ENCODE measurements at places on chromosomes 3 and 15.

DNA sequence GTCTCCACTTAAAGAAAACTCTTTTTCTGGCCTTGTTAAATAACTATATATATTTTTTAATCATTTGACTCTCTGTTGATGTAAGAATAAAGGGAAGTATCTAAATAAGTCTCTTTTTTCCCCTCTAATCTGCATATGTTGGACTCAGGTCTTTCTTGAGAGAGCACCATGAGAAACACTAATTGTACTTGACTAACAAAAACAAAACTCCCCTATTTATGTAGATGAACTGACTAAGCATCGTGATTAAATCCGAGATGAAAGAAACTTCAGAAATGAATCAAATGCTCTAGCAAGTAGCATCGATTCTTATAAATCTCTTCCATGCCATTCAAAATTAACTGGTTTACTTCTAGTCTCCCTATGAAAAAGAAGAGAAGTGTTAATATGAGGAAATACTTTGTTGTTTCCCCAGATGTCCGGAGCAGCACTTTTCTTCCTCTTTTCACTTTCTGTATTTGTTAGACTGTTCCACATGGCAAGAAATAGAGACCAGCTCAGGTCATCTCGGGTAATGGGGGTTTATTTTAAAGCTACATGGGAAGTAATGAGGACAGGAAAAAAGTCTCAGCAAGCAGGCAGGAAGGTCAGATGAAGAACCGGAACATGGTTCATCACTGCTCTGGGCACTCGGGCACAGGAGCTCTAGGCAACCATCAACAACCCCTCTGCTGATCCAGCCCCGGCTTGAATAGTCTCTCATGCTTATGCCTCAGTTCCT is 288.3 kb downstream of the CNTN6 start:
- no peak for DNase-seq

- DNase-seq = no peak
These were observed 128.3 kb upstream of the SEMA6D start for GRCh38 chr15:47588958-47589357.

GRCh38 chr3:10419637-10420232 is 85.7 kb downstream of the ATP2B2 start:
- no peak for DNase-seq

GRCh38 chr3:109363634-109364033 is 26.3 kb upstream of the DPPA4 start:
- DNase-seq = no peak

- DNase-seq = peak; percentile 32
These were observed 473.3 kb downstream of the OTOL1 start for GRCh38 chr3:161969867-161970266.

DNA sequence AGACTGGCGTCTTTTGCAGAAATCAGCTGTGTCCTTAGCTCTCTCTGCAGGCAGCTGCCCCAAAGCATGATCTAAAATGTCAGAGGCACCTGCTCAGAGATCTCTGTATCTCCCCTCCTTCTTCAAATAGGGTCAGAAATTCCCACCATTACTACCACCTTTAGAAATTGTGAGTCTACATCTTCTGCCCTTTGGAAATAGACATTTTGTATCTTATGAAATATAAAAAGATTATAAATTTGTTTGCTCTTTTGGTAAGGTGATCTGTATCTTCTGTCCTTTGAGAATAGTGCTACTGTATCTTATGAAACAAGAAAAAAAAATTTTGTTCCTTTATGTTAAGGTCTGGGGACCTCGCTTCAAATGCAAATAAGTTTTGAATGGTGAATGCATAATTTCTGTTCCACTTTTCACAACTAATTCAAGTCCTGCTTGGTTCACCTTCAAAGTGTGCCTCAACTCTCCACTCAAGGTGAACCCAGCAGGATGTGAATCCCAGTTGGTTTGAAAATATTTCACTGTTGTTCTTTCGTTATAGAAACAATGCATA is 28.3 kb upstream of the GPD1L start:
- DNase-seq = no peak

DNA sequence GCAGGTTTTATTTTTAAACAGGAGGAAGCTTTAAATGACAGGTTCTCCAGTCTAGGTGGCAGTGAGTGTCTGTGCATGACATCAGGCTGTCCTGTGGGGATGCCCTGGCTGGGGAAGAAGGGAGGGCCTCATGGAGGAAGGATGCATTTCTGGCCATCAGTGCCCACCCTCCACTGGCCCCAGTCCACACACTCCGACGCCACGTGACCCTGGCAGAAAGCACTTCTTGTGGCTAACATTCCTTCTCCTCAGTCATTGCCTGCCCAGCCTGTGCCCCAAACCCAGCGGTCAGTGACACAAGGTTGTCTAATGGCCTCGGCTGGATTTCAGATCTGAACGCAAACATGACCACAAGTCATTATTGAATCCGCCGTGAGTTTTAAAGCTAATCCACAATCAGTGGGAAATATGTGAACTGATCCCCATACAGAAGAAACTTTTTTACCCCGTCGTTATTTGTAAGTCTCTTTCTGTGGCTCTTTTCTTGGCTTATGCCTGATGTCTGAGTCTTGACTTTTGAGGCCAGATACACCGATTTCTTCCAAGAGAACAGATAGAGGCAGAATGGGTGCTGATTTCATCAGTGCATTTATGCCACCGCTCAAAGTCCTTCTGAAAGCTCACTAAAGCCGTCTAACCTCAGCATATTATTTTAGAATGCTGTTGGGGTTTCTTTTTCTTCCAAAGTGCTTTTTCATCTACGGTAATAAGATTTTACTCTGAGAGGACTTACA is 17.3 kb upstream of the LRRK1 start:
- DNase-seq = peak; percentile 56

- DNase-seq = no peak
These were observed 74.8 kb upstream of the POLG start for GRCh38 chr15:89409184-89410038.

DNA sequence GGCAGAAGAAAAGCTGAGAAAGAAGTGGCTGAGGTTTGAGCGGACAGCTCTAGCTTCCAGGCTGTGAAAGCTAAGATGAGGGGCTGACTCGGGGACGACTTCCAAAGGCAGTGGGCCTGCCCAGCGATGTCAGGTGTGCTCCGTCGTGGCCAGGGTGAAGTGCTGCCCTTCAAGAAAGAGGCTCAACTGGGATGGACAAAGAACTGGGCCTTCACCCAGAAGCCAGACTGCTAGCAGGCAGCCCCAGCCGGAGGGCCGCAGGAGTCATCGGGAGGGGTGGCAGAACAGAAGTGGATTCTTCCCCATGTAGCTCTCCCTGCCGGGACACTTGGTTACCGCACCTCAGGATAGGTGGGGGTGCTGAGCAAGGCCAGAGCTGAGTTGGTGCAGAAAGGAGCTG is 13.1 kb upstream of the SEC13 start:
- no peak for DNase-seq

GRCh38 chr15:63057468-63058345 is 15.2 kb downstream of the TPM1 start:
- DNase-seq = peak; percentile 49

- peak; percentile 33 for DNase-seq
These were observed 246.5 kb downstream of the ROBO1 start for GRCh38 chr3:79521221-79521848.

DNA sequence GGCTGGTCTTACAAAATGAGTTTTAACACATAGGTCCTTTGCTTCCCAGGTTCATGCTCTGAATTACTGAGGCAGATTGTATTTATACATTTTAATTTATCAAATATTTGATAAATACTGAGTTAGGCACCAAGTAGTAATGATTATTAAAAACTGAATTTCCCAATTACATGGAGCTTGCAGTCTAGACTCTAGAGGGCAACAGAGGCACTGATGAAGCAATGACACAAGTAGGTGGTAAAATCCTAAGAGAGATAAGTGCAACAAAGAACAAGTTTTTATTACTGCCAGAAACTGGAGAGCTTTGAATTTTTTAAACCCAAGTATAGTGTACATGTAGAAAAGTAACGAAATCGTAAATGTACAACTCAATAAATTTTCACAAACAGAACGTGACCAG is 406.2 kb upstream of the RARB start:
- DNase-seq = peak; percentile 66

DNA sequence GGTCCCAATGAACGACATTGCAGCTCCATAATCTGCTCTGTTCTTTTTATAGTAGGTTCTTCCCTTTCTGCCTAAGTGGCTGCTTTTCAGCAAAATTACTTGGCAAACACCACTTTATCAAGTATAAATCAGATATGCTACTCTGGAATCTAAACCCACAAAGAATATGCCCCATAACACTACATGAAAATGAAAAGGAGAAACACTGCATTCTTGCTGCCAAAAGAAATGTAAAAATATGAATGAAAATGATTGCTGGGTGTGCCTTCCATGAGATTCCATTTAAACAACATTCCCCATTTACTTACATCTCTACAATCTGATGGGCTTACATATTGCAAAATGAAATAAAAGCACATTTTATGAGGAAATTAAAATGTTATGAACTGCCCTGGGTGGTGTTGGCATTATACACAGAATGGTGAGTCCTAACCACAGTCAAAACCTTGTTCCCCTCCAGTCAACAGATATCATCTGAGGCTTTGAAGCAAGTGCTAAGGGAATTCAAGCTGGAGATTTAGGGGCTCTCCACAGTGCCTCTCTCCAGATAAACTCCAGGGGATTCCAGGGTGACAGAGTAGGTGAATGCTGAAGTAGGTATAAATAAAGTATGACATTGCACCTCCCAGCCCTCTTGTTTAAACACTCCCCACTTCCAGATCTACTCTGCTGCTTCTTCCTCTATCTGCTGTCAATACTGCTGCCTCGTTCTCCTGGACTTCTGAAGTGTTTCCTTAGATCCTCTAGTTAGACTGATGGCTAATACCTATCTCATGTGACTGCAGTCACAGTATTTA is 136.5 kb downstream of the RORA start:
- DNase-seq = no peak

- DNase-seq = no peak
These were observed 7.1 kb downstream of the COPS2 start for GRCh38 chr15:49148298-49148697.

GRCh38 chr15:59170295-59171066 is 36.2 kb upstream of the LDHAL6B start:
- DNase-seq = peak; percentile 93

GRCh38 chr3:139447486-139447885 is 28.8 kb downstream of the RBP2 start:
- no peak for DNase-seq

DNA sequence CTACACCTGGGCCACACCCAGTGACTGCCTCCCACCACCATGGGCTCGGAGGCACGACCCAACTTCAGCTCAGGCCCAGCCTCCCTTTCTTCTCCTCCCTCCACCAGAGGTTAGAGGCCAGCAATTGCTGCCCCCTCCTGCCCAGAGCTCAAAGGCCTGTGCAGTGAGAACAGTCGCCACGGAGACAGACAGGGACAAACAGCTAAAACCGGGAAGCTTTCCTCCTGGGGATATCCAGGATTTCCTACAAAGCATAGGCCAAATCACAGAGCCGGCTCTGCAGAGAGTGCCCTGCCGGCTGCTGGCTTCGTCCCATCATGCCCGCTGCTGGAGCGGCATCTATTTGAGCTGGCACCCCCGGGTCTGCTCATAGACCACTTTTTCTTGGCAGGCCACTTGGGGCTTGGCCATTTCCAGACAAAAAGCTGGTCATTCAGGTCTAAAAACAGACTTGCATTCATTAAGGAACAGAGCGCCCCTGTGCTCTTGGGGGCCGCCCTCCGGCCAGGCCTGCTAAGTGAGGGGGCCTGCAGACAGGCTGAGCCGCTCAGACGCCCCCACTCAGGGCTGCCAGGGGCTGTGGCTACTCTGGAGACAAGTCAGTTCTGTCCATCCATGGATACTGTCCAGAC is 17.5 kb downstream of the GRAMD2A start:
- no peak for DNase-seq

- DNase-seq = no peak
These were observed 335.7 kb downstream of the MAGI1 start for GRCh38 chr3:65703026-65703425.

DNA sequence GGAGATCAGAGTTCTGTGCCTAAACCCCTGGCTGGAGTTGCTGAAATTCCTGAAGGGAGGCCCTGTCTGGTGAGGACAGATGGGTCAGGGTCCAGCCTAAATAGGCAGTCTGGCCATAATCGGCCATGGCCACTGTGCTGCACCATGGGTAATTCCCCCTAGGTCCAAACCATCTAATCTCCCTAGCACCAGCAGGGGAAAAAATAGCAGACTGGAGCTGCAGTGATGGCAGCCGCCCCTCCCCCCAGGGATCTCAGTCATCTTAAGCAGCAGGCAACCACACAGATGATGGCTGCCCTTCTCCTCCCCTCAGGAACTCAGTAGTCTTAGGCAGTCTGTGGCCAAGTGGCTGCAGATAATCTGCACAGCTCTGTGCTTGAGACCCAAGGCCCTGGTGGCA is 68.4 kb upstream of the CD96 start:
- DNase-seq = peak; percentile 12

GRCh38 chr15:73873889-73874511 is 636 bp downstream of the TBC1D21 start:
- peak; percentile 66 for DNase-seq

GRCh38 chr15:92449476-92449875 is 55.8 kb downstream of the ST8SIA2 start:
- DNase-seq = no peak

DNA sequence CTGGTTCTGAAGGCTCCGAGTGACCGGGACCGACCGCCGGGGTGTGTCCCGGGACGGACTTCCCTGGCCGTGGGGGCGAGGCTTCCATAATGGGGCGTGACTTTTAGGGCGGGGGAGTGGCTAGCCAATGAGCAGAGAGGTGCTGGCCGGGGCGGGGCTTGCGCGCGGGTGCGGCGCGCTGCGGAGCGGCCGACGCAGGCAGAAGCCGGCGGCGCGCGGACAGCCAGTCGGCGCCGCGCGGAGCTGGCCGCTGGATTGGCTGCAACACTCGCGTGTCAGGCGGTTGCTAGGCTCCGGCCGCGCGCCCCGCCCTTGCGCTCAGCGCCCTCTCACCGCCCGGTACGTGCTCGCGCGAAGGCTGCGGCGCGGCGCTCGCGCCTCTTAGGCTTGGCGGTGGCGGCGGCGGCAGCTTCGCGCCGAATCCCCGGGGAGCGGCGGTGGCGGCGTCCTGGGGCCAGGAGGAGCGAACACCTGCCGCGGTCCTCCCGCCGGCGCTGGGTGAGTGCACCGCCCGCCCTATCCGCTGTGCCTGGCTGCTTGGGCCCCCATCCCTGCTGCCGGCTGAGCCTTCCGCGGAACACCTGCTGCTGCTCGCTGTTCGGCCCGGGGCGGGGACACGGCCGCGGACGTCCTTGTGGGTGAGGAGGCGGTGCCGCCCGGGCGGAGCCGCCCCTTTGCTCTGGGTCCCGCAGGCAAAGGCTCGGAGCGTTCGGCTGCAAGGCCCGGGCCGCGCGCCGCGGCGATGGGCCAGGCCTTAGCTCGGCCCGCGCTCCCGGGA is at the start of gene DAG1:
TSS of gene DAG1 (plus strand) at position 332 of the 778 bp plus-strand sequence. CDS start 40,268 bp downstream, outside the sequence.
- DNase-seq = peak; percentile 97

- no peak for DNase-seq
These were observed 85.7 kb downstream of the TRIM42 start for GRCh38 chr3:140763532-140763931.

GRCh38 chr3:104428337-104428925 is 938.3 kb upstream of the ALCAM start:
- no peak for DNase-seq

DNA sequence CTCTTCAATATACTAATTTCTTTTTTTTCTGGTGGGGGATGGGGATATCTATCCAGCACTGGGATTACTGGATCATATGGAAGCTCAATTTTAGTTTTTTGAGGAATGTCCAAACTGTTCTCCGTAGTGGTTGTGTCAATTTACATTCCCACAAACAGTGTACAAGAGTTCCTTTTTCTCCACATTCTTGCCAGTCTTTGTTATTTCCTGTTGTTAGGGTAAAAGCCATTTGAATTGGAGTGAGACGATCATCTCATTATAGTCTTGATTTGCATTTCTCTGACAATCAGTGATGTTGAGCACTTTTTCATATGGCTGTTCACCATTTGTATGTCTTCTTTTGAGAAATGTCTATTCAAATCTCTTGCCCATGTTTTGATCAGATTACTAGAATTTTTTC is 12.8 kb upstream of the WDR49 start:
- no peak for DNase-seq

- no peak for DNase-seq
These were observed 57.2 kb downstream of the MYO9A start for GRCh38 chr15:72060687-72061250.
